ENCODE measurements at places on chromosomes 12 and 14. TPM values are rescaled to one million over a fixed set of nuclear protein-coding genes. Genes with fewer than 3 reads are reported as not detected.

Gene FGFR1OP2
- polyA plus RNA-seq: 63.8 TPM

DNA sequence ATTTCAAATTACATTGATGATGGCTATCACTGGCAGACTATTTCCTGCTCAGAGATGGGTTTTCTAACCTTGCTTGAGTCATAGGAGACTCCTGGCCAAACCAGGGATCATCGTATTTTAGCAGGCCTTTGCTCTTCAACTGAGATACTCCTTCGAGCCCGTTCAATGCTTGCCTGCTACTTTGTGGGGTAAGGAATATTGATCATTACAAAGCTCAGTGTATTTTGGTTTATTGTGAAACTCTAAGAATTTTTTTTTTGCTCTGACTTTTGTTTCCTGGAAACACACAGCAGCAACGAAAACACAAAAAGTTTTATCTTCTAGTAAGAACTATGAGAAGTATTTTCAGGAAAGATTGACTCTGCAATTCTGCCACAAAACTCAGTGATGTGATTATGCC lies 4.1 kb downstream of the GPRC5D start:
- no peak for DNase-seq

DNA sequence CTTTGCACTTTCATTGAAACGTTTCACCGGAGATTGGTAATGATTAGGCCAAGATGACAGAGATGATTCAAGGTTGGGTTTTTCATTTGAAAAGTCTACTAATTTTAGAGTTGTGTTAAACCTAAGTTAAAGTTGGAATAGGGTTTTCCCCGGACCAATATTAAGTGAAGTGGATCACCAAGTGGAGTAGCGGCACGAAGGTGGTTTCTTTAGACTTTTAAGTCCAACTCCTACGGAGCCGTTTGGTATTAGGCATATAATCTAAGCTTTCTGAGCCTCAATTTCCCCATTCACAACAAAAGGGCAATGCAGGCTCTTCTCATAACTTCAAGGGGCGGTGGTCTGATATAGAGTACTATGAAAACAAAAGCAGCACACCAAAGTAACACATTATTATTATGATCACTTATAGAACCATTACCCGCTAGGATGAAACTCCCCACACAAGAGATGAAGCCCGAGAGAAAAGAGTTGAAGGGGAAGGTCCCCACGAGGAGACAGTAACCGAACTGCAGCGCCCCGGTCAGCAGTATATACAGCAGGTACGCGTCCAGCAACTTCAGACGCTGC lies 413 bp downstream of the DAD1 start:
- DNase-seq: no peak

- DNase-seq: no peak
Observed at GRCh38 chr12:111753144-111753881, 13.4 kb upstream of the ALDH2 start.

GRCh38 chr14:76863724-76864407 lies 37.7 kb downstream of the LRRC74A start:
- no peak for DNase-seq

DNA sequence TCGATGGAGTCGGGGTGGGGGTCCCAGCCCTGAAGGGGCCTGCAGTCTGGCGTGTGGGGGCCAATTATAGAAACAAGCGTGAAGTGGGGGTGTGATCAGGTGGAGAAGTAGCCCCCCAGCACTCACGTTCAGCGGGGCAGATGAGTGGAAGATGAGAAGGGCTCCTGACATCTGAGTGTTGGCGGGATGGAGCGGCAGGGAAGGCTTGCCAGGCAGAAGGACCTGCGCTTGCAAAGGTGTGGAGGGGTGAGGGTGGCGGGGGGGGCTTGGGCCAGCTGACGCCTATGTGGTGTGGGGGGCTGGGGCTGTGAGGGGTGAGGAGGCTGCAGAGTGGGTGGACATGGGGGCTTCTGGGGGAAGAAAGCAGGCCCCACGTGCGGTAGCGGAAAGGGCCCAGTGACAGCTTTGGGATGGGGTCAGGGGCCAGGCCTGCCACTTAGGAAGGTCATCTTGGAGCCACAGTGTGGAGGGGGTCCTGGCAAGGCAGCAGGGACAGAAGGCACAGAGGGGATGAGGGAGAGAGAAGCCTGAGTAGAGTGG lies 22.2 kb upstream of the BEGAIN start:
- no peak for DNase-seq

- DNase-seq: no peak
Observed at GRCh38 chr12:128323145-128323920, 56.4 kb downstream of the TMEM132C start.

DNA sequence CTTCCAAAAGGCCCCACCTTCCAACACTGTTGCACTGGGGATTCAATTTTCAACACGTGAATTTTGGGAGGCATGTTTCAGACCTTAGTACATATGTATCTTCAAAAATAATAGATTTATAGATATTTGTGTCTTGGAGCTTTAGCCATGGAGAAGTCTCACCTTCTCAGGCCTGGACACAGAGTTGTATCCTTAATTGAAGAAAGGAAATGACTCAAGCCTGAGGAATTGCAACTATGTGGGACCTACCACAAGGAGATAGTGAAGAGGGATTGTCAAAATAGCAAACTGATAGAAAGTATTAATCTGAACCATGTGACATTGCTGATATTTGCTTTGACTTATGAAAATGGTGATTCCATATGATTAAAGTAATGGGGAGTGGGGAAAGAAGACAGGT lies 89.8 kb downstream of the ACSS3 start:
- DNase-seq: no peak

GRCh38 chr12:92208613-92209121 lies 63.0 kb upstream of the BTG1 start:
- no peak for DNase-seq

- DNase-seq: no peak
Observed at GRCh38 chr14:45065540-45065939, 18.4 kb upstream of the PRPF39 start.
